ENCODE measurements at places on chromosomes 16 and 17.
A peak's percentile ranks its signal among the peaks of the same experiment; 100 is the strongest.

GRCh38 chr16:79168321-79168720 lies 432.2 kb downstream of the MAF start:
- DNase-seq = no peak

- DNase-seq = no peak
These were observed 1.4 kb downstream of the MSL1 start for GRCh38 chr17:40122999-40123810.

DNA sequence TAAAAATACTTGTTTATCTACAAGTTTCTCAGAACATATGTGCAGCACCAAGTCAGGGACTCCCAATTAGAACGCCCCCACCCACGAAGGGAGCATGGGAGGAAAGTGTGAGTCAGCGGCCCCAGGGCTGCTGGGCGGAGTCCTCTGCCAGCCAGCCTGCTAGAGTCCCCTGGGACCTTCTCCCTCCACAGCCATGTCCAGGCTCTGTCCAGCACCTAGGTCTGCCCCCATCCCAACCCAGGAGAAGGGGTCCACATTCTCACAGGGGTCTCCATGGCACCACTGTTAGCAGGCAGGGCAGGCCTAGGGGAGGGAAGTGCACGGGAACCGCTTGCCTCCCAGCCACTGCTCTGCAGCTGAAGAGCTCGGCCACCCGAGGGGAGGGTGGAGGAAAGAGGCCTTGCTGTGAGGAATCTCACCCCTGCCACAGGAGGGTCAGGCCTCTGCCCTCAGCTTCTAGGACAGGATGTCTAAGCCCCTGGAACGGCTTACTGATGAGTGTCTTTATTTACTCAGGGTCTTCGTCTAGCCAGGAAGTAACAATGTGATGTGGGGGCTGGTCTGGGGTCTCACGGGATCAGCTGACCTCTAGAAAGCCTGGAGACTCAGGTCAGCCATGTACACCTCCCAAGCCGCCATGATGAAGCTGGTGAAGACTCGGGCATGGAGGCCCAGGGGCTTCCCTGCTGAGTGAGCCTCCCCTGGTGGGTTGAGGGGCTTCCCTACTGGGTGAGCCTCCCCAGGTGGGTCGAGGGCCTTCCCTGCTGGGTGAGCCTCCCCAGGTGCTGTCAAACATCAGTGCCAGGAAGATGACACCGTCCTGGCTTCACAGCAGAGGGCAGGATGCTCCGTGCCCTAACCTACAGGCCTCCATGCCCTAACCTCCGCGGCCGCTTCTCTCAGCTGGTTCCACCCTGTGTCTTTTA lies 190.3 kb downstream of the RBFOX3 start:
- DNase-seq = no peak

GRCh38 chr16:50336884-50337283 lies 31.9 kb downstream of the BRD7 start:
- DNase-seq = no peak

DNA sequence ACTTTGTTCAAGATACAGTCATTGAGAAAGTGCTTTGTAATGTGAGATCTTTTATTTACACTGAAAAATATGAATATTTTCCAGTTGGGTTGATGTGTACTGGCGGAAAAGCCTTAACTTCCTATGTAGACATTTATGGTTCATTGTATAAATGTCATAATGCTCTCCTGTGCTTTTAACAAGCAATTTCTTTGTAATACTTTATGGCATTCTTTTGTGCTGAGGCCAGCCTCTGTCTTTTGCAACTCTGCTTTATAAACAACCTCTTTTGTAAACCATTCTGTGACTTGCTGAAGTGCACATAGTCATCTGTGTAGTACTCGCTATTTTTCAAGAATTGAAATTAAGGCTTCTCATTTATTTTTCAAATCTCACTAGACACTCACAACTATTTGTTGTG lies 291.2 kb downstream of the CDH11 start:
- no peak for DNase-seq

DNA sequence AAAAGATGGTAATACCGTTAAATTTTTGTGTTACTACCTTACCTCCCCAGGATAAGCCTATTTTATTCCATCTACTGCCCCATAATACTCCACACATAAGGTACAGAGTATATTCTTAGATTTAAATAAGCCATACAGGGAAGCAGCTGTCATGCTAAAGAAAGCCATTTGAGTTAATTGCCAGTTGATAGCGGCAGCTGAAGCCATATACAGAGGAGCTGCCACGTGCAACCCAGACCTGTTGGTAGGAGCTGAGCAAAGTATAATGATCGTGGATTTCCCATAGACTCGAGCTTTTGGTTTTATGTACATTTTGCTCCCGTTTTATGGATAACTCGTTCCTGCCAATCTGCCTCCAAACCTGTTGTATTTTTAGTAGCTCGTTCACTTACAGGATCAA lies 12.0 kb downstream of the CPSF4L start:
- DNase-seq = no peak

DNA sequence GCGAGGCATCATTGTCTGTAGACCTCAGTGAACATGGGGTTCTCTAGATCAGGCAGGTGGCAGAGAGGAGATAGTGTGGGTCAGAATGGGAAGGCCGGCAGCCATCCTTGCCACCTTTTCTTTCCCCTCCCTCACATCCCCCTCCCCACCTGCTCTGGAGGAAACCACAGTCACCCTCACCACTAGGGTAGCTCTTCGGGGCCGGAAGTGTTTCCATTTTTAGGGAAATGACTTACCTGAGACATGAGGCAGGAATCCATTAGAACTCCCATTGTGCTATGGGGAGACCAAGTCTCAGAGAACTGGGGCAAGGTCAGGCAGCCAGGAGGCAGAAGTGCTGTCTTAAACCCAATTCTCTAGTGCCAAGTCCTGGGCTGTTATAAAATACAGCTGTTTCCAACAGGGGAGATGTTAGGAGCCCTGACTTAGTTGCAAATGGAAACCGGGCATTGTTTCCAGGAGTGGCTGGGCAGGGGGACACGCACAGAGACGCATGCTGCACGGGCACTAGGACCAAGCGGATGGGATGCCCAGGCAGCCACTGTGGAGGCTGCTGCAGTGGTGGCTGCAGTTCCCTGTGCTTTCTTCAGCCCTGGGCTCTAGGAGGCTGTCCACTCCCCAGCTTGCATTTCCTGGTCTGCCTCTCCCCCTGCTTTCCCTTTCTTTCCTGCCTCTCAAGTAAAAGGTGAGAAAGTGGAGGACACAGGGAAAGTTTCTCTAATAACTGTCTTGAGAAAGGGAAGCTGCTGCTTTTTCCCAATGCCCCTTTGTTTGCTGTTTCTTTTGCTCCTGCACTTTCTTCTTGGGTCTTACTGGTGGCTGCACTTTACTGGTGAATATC lies 2.8 kb downstream of the HAS3 start:
- DNase-seq = no peak

DNA sequence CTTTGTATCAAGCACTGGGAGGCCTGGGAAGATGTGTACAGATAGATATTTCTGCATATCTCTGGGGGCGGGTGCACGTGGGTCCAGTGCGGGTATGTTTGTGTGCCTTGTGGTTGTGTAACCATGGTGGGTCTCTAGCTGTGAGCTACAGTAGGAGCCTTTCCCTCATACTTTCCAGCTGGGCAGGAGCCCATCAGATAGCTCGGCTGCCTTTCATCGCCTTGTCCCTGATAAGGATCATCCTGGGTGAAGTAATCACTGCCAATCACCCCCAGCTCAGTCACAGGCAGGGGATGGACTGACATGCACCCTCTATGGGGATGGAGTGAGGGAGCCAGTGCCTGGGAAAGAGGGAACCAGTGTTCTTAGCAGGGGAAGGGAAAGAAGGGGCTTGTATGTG lies 3.2 kb upstream of the SCRN2 start:
- no peak for DNase-seq

- no peak for DNase-seq
These were observed 50.8 kb downstream of the AKAP1 start for GRCh38 chr17:57135789-57136291.

- DNase-seq = no peak
These were observed 20.7 kb upstream of the PLCG2 start for GRCh38 chr16:81758376-81758775.

DNA sequence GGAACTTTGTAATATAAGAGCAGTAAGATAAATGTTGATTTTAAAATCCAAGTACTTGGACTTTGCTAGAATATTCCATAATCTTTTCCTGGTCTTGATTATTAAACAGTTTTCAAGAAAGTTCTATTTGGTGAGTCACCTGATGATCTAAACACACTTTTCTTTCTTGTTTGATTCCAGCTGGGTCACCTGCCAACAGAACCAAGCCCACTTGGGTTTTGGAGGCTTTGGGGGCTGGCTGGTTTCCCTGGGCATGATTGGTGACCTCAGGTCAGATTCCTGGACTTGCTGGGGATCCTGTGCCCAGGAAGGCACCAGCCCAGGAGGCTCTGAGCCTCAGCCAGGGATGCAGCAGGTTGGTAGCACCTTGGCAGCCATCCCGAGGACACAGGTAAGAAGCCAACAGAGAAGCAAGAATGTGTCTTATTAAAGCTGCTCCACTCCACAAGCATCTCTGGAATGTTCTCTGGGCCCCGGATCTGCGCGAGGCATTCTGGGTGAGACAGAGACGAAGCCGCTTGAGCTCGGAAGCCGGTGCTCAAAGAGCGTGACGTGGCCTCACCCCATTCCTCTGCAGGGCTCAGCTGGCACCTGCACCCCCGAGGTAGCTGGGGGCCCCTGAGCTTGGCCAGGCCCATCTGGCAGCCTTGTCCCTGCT lies 3.1 kb upstream of the TEX19 start:
- no peak for DNase-seq

- no peak for DNase-seq
These were observed 57.0 kb downstream of the TOX3 start for GRCh38 chr16:52489894-52490293.

GRCh38 chr16:28140788-28141618 lies 70.8 kb downstream of the XPO6 start:
- DNase-seq = peak; percentile 75

DNA sequence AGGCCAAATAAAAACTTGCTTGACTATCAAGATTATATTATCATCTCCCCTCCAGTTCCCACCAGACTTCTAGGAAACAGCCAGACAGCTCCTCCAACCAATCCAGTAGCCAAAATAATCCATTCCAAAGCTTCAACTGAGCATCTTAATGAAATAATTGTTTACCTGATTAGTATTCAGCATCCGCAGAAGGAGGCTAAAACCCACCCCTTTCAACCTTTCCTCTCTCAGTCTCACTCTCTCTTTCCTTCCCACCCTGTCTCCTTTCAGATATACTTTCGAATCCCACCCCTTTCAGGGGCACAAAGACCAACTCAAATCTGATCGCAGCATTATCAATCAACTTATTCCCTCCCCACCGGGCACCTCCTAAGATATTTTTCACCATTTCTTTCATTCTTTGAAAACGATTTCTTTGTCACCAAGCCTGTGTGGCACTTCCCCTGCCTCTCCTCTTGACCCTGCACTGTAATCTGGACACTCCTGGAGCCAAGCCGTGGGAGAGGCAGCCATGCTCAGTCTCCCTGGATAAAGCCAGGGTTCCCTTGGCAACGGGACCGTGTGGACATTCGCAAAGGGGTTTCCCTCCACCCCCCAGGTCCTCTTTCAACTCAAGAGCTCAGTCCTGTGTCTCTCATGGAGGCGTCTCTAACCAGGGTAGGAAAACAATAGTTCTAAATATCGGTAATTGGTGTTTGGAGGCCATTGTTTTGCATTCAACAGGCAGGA lies at the start of gene ANKFN1:
Gene ANKFN1 (plus strand): TSS at position 602 of the 729 bp plus-strand sequence. CDS start 59,193 bp downstream, outside the sequence.
- no peak for DNase-seq

- DNase-seq = no peak
These were observed 34.5 kb downstream of the USP22 start for GRCh38 chr17:21008160-21008915.

GRCh38 chr16:58442547-58442946 lies 50.3 kb downstream of the GINS3 start:
- no peak for DNase-seq

DNA sequence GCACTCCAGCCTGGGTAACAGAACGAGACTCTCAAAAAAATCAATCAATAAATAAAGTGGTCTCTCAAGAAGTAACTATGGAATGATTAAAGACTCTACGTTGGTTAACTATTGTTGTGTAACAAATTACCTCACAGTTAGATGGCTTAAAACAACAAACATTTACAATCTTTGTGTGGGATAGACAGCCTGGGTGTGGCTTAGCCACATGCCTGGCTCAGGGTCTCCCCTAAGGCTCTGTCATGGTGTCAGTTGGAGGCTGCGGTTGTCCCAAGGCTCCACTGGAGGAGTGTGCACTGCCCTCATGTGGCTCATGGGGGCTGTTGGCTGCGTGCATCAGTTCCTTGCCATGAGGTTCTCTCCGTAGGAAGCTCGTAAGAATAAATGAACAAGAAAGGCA lies 294.5 kb downstream of the SNX29 start:
- no peak for DNase-seq

DNA sequence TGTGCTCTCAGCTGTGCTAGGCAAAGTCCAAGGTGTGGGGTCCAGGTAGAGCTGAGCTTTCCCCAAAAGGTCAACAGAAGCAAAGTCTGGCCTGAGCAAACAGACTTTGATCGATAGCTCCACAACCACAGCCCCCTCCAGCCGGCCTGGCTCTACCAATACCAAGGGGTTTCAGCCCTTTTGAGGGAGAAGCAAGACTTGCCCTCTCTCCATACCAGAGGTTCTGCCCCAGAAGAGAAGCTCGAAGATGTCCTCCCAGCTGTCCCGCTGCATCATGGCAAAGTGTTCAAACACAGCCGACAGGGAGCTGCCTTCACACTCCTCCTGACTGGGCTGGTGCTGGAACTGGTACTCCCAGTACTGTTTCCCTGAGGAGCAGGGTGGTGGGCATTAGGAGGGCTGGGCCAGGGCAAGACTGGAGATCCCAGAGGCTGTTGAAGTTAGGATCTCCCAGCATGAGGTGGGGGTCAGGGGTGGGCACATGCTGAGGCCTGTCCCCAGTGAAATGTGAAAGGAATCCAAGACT lies 1.7 kb downstream of the VTN start:
- no peak for DNase-seq

GRCh38 chr16:57536306-57537193 lies at the start of gene CCDC102A:
TSS of gene CCDC102A (minus strand) at chr16:57536571. CDS start at chr16:57529177, 7,394 bp downstream.
- peak; percentile 36 for DNase-seq

GRCh38 chr16:23505180-23505665 lies 5.1 kb downstream of the GGA2 start:
- DNase-seq = no peak

GRCh38 chr16:72098936-72099335 lies 5.3 kb downstream of the DHX38 start:
- DNase-seq = no peak

GRCh38 chr16:11586856-11587642 lies at the start of gene LITAF:
TSS of gene LITAF (minus strand) at chr16:11586919. CDS start at chr16:11556730, 30,189 bp downstream.
- peak; percentile 45 for DNase-seq

DNA sequence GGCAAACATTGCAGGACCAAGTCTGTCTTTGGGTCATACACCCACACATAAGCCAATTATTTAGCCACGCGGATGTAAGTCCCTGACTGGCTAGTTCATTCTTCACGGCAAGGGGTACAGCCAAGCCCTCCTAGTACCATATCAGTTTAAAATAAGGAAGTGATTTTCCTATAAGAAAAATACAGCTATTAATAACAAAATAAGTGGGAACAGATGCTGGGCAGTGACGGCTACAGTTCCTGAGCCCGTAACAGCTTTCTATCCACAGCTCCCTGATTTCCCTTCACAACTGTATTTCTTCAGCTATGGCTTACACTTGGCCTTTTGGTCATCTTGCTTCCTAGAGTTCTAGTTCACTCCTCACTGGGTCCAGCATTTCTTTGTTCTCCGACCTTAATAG lies 542.4 kb upstream of the C16orf82 start:
- DNase-seq = no peak
